Activated B cell treated with CpG ODN at 0.5 μM for 24 hours (primary cell): ENCODE measurements at places on chromosomes 2 and 18. TPM values are rescaled to one million over a fixed set of nuclear protein-coding genes. Genes with fewer than 3 reads are reported as not detected.

GRCh38 chr2:203690117-203690431 lies 16.4 kb upstream of the CD28 start:
- H3K36me3 ChIP-seq, result no peaks in the 10 kb centered on the region
- peaks cover 55% of the 10 kb centered on the region for H3K27me3 ChIP-seq
- no peak for DNase-seq
- H3K4me1 ChIP-seq, result peaks cover 20% of the 10 kb centered on the region

GRCh38 chr2:73175663-73176204 lies 26.6 kb upstream of the NOTO start:
- H3K27me3 ChIP-seq, result peaks cover 43% of the 10 kb centered on the region
- peak; percentile 61 for DNase-seq
- H3K4me3 ChIP-seq, result peak overlapping the region; percentile 94
- peaks cover 2% of the 10 kb centered on the region for H3K36me3 ChIP-seq
- no peak overlapping the region for H3K27ac ChIP-seq

DNA sequence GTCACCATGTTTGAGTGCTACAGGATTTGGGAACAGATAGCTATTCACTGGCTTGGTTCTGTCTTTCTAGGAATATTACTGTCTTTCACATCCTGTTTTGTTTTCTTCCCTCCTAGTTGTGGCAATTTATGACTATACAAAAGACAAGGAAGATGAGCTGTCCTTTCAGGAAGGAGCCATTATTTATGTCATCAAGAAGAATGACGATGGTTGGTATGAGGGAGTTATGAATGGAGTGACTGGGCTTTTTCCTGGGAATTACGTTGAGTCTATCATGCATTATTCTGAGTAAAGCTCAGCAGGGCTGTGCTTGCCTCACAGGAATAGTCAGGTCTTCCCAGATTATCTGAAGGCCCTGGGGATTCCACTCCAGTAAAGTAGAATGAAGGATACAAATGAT lies 98.9 kb downstream of the ABI2 start:
- H3K27ac ChIP-seq, result no peak overlapping the region
- DNase-seq, result no peak
- H3K4me3 ChIP-seq, result no peak overlapping the region
- H3K4me1 ChIP-seq, result no peaks in the 10 kb centered on the region
- H3K27me3 ChIP-seq, result no peaks in the 10 kb centered on the region

The SS18 gene
- 86.4 and 99.7 TPM in 2 replicates for total RNA-seq

The PLB1 gene
- total RNA-seq, result 0.05 and 0.64 TPM in 2 replicates

The PLCD4 gene
- total RNA-seq, result 0.64 and 1.0 TPM in 2 replicates

The YWHAQ gene
- 164 and 166 TPM in 2 replicates for total RNA-seq

GRCh38 chr2:100039291-100039980 lies 103.0 kb downstream of the AFF3 start:
- DNase-seq, result no peak
- peaks cover 73% of the 10 kb centered on the region for H3K4me1 ChIP-seq
- H3K27ac ChIP-seq, result peak overlapping the region; percentile 51
- peaks cover 62% of the 10 kb centered on the region for H3K36me3 ChIP-seq

- no peak overlapping the region for H3K27ac ChIP-seq
- H3K36me3 ChIP-seq, result no peaks in the 10 kb centered on the region
- peaks cover 2% of the 10 kb centered on the region for H3K4me1 ChIP-seq
Observed at GRCh38 chr2:110905217-110905616, 172.8 kb downstream of the ACOXL start.

The CPS1 gene
- total RNA-seq, result 0.20 and 0.75 TPM in 2 replicates

DNA sequence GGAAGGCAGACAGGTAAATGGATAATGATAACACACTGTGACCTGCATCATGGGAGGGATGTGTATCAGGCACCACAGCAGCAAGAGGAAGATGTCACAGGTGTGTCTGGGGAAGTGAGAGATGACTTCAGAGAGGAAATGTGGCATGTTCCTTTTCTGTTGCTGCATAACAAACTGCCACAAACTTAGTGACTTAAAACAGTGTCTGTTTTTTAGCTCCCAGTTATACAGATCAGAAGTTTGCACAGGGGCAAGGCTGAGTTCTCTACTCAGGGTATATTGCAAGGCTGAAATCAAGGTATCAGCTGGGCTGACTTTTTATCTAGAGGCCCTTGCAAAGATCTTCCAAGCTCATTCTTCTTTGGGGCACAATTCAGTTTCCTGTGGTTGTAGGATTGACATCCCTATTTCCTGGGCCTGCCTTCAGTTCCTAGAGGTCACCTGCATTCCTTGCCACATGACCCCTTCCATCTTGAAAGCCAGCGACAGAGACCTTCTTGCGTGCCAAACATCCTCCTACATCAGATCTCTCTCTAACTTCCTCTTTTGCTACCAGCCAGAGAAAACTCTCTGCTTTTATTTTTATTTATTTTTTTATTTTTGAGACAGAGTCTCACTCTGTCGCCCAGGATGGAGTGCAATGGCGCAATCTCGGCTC lies 2.1 kb upstream of the MAP3K2 start:
- no peak for DNase-seq
- H3K36me3 ChIP-seq, result peaks cover 16% of the 10 kb centered on the region
- H3K27me3 ChIP-seq, result no peaks in the 10 kb centered on the region
- peak overlapping the region; percentile 100 for H3K27ac ChIP-seq
- H3K4me1 ChIP-seq, result peaks cover 61% of the 10 kb centered on the region
- H3K4me3 ChIP-seq, result peak overlapping the region; percentile 83

GRCh38 chr2:11145350-11145749 lies 9.9 kb upstream of the SLC66A3 start:
- H3K4me1 ChIP-seq, result peaks cover 5% of the 10 kb centered on the region
- H3K4me3 ChIP-seq, result no peak overlapping the region
- no peaks in the 10 kb centered on the region for H3K36me3 ChIP-seq

DNA sequence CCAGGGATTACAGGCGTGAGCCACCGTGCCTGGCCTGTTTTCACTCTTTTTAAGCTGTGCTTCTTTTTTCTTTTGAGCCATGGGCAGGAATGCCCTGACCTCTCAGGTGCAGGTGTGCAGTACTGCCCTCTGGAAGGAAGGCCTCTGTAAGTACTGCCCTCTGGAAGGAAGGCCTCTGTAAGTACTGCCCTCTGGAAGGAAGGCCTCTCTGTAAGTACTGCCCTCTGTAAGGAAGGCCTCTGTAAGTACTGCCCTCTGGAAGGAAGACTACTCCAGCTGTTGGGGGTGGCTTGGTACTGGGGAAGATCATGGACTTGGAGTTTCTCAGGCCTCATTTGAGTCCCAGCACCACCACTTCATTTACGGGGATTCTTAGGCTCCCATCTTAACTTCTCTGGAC lies 248.5 kb upstream of the ID2 start:
- peaks cover 7% of the 10 kb centered on the region for H3K27me3 ChIP-seq
- H3K27ac ChIP-seq, result no peak overlapping the region
- H3K36me3 ChIP-seq, result no peaks in the 10 kb centered on the region
- no peak for DNase-seq
- no peak overlapping the region for H3K4me3 ChIP-seq

GRCh38 chr18:12155996-12156395 lies 62.4 kb downstream of the ANKRD62 start:
- H3K36me3 ChIP-seq, result no peaks in the 10 kb centered on the region
- DNase-seq, result no peak
- peaks cover 3% of the 10 kb centered on the region for H3K27me3 ChIP-seq
- no peak overlapping the region for H3K4me3 ChIP-seq
- no peaks in the 10 kb centered on the region for H3K4me1 ChIP-seq

DNA sequence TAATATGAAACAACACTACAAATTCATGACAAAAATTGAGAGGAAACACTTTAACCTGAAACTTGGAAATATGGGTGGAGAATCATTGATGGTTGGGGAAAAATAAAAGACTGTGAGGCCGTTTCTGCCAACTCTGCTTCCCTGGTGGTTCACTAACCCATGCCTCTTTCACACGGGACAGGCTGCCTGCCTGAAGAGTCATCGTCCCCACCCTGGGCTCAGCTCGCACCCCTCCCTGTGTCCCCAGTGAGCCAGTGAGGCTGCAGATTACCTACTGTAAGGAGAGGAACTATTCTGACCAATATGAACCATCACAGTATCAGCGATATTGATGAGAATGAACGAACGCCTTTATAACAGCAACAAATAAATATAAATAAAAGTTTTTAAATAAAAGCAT lies 357.8 kb upstream of the CDH20 start:
- DNase-seq, result no peak
- H3K27me3 ChIP-seq, result no peaks in the 10 kb centered on the region
- no peak overlapping the region for H3K27ac ChIP-seq
- H3K4me1 ChIP-seq, result no peaks in the 10 kb centered on the region

DNA sequence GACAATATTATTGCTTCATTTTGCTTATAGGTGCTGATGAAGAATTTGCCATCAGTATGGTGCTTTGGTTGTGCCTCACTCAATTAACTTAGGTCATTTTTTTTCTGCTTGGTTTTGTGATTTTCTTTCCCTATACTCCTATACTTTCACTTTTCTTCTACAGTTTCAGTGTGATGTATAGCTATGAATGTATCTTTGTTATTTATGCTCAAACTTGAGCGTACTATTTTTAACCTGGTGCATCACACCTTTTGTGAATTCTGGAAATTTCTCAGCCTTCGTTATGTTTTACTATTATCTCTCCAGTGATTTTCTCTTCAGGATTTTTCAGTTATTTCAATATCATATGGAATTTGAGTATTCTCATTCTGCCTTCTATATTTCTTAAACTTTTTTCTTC lies 2035.3 kb upstream of the LRRTM1 start:
- H3K4me1 ChIP-seq, result no peaks in the 10 kb centered on the region
- DNase-seq, result no peak
- H3K27me3 ChIP-seq, result no peaks in the 10 kb centered on the region
- H3K27ac ChIP-seq, result no peak overlapping the region
- no peak overlapping the region for H3K4me3 ChIP-seq

DNA sequence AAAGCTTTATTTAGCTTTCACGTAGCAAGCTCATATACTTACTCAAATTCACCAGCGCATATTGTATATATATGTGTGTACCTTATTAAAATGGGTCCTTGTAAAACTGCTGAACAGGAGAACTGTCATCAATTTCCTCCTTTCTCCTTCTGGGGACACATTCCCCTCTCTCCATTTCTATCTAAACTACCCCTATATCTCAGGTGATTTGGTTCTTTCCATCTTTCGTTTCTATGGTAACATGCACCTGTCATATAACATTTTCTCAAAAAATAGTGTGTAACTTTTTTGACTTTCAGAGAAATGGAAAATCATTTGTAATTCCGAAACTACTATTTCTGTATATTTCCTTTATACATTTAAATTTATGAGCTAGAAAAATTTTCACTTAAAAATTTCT lies 83.5 kb upstream of the CD226 start:
- no peak overlapping the region for H3K27ac ChIP-seq
- H3K36me3 ChIP-seq, result peaks cover 39% of the 10 kb centered on the region
- no peaks in the 10 kb centered on the region for H3K27me3 ChIP-seq
- no peak overlapping the region for H3K4me3 ChIP-seq
- H3K4me1 ChIP-seq, result peaks cover 7% of the 10 kb centered on the region

DNA sequence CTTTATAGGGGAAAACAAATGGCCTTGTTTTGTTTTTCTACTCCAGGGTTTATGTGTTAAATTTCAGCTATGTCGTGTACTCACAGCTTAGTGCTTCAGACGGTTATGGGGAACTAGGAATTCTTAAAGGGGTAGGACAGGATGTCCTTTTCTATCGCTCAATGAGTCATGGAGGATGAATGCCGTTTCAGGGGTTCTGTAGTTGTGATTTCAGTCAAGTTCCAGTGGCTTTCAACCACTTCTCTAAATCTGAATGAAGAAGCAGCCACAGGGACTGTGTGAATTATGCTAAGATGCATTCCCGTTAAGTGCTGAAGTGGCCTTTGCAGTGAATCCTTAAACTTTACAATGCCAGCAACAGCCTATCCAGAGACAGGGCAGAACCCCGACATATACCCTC lies 1231.7 kb upstream of the ZEB2 start:
- peak; percentile 21 for DNase-seq
- peak overlapping the region; percentile 37 for H3K4me3 ChIP-seq
- peak overlapping the region; percentile 77 for H3K27ac ChIP-seq
- no peaks in the 10 kb centered on the region for H3K36me3 ChIP-seq

GRCh38 chr2:24771764-24772586 lies 21.2 kb downstream of the PTRHD1 start:
- peaks cover 28% of the 10 kb centered on the region for H3K36me3 ChIP-seq
- H3K4me1 ChIP-seq, result no peaks in the 10 kb centered on the region
- H3K27me3 ChIP-seq, result no peaks in the 10 kb centered on the region
- H3K27ac ChIP-seq, result no peak overlapping the region

- H3K27ac ChIP-seq, result no peak overlapping the region
- H3K36me3 ChIP-seq, result no peaks in the 10 kb centered on the region
- H3K4me1 ChIP-seq, result no peaks in the 10 kb centered on the region
- H3K4me3 ChIP-seq, result no peak overlapping the region
- no peaks in the 10 kb centered on the region for H3K27me3 ChIP-seq
Observed at GRCh38 chr2:6143812-6144211, 451.6 kb downstream of the SOX11 start.

The SERPINB13 gene
- total RNA-seq, result not detected in 2 replicates

The VIT gene
- not detected in 2 replicates for total RNA-seq

- no peak for DNase-seq
- peaks cover 93% of the 10 kb centered on the region for H3K4me1 ChIP-seq
- no peaks in the 10 kb centered on the region for H3K36me3 ChIP-seq
- H3K4me3 ChIP-seq, result peak overlapping the region; percentile 83
Observed at GRCh38 chr2:30287190-30287840, 56.0 kb downstream of the LBH start.

GRCh38 chr2:55419233-55419678 lies 400 bp downstream of the CCDC88A start:
- peaks cover 46% of the 10 kb centered on the region for H3K4me1 ChIP-seq
- no peak for DNase-seq
- H3K36me3 ChIP-seq, result peaks cover 8% of the 10 kb centered on the region
- H3K27ac ChIP-seq, result peak overlapping the region; percentile 92
- peak overlapping the region; percentile 95 for H3K4me3 ChIP-seq

GRCh38 chr2:231300722-231301076 lies 94.8 kb upstream of the B3GNT7 start:
- peaks cover 44% of the 10 kb centered on the region for H3K4me1 ChIP-seq
- H3K4me3 ChIP-seq, result peak overlapping the region; percentile 35

- DNase-seq, result no peak
- H3K27me3 ChIP-seq, result no peaks in the 10 kb centered on the region
- no peak overlapping the region for H3K27ac ChIP-seq
- no peaks in the 10 kb centered on the region for H3K36me3 ChIP-seq
Observed at GRCh38 chr18:35610089-35610488, 28.5 kb downstream of the GALNT1 start.

DNA sequence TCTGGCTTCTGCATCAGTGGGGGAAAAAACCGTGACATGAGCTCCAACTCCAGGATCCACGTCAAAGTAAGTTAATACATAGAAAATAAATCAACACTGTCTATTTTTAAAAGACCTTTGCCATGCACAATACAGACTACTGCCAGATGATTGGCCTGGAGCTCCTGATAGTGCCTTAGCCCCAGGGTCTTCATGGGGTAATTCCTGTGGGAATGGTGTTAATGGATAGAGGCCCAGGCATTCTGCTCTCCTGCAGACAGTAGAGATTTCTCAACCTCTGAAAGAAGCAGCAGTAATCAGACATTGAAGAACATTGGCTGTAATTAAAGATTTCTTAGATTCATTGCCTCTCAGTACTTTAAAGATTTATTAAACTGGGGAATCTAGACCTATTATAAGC lies 4.3 kb upstream of the PLCL1 start:
- no peak overlapping the region for H3K4me3 ChIP-seq
- DNase-seq, result no peak
- peaks cover 52% of the 10 kb centered on the region for H3K27me3 ChIP-seq

The SANBR gene
- 2.0 and 2.2 TPM in 2 replicates for total RNA-seq
